ENCODE measurements at places on chromosomes 11 and 22.

- no peak for DNase-seq
Measured at GRCh38 chr22:40007853-40008710, 13.3 kb downstream of the FAM83F start.

DNA sequence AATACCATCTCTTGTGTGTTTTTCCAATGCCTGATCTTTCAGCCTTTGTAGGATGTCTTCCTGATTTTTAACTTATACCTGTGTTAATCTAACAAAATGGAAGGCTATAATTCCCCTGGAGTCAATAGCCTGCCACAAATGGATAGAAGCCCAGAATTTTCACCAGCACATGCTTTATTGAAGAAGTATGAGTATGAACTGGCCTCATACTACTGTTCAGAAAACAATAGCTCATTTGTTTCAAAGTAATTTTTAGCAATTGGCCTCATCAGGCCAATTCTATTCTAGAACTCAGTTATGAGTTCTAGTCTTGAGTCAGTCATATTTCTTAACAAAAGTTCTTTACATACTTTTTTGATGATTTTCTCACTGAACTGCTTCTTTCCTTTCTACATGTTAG, 40.6 kb upstream of the SLC37A2 start:
- no peak for DNase-seq

GRCh38 chr22:23696326-23696851, 5.6 kb downstream of the RGL4 start:
- peak; percentile 80 for DNase-seq

- no peak for DNase-seq
Measured at GRCh38 chr11:66195867-66196266, 72.6 kb upstream of the RAB1B start.

DNA sequence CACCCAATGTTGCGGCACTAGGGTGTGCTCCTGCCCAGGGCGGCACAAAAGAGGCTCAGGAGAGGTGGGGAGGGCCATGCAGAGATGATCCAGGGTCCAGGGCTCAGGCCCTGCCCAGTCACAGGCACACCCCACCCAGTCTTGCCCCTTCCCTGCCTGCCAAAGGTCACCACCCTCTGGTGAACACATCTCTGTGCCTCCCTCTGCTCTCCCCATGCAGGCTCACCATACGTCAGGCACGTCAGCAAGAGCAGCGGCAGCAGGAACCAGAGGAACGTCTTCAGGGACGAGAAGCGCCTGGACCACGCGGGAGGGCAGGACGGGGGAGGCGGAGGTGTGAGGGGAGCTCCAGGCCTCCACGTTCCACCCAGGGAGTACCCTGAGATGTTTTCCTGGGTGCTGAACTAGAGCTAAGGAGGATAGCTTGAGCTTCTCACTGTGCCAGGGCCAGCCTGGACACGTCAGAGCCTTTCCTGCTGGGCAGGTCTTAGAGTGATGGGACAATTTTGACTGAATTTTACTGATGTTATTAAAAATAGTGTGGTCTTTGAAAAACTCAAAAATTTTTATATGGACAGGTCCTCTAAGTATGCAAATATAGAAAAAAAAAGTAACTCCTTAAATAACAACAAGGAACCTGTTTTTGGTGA, 7.2 kb downstream of the SUN2 start:
- DNase-seq, result no peak

DNA sequence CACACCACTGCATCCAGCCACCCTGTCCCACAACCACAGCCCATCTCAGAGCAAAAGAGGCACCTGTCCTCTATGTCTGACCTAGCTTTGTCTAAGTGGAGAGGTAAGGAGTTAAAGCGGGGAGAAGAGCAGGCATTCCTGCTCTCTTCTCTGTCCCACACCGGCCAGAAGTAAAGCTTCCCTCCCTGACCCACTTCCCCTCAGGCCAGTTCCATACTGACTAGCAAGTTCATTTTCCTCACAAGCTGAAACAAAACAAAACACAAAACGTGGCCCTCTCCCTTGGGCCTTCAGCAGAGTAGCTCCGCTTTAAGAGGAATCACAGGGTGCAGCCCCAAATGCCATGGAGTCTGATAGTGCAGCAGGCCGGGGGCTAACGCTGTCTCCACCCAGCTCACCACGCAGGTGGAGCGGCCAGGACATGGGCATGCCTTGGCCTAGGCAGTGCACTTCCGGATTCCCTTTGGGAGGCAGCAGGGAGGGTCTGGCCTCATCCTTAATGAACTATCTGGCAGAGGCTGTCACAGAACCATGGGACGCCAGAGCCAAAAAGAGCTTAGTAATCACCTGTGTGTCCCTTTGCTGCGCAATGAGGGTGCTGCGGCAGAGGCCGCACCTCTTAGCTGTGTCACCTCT, 34.0 kb downstream of the FLI1 start:
- DNase-seq, result no peak

DNA sequence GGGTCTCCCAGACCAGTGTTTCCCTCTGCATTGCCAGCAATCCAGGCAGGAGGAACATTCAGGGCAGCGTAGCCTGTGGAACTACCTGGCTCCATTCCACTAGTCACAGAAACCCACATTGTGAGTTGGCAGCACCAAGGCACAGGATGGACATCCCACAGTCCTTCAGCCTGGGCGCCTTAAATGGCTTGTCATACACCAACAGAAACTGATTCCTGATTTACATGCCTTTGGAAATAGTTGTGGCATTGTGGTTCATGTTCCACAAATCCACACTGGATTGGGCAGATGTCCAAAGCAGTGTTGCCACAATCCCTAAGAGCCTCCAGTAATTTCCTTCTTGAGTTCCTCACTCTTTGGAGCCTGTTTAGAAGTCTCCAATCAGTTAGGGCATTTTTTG, 225.6 kb downstream of the BLID start:
- no peak for DNase-seq

DNA sequence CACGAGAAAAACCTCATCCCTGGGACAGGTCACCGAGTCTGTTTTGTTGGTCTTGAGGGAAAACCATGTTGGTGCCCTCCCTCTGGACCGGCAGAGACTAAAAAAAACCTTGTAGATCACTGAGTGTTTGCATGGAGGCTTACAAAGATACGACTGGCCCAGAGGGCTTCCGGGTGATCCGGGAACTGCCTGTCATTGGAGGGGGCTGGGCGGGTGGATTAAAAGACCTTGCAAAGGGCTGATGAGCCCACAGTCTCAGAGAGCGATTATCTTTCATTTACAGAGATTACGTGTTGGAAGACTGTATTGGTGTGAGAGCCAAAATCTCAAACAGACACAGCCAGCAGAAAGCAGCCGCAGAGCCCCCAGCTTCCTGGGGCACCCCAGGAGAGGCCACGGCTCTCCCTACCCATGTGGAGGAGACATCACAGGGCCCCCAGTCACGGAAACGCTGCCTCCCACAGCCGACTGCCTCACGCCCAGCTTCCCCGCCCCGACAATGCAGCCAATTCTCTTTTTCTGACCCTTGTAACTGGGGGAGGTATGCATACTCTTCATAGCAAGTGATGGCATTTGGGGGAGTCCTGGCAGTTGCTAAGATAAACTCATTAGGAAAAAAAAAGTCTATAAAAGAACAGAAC, 426.4 kb downstream of the CTTN start:
- no peak for DNase-seq

- no peak for DNase-seq
Measured at GRCh38 chr11:107203656-107204055, 185.4 kb upstream of the GUCY1A2 start.

GRCh38 chr11:133306019-133306418, 226.3 kb downstream of the OPCML start:
- no peak for DNase-seq

DNA sequence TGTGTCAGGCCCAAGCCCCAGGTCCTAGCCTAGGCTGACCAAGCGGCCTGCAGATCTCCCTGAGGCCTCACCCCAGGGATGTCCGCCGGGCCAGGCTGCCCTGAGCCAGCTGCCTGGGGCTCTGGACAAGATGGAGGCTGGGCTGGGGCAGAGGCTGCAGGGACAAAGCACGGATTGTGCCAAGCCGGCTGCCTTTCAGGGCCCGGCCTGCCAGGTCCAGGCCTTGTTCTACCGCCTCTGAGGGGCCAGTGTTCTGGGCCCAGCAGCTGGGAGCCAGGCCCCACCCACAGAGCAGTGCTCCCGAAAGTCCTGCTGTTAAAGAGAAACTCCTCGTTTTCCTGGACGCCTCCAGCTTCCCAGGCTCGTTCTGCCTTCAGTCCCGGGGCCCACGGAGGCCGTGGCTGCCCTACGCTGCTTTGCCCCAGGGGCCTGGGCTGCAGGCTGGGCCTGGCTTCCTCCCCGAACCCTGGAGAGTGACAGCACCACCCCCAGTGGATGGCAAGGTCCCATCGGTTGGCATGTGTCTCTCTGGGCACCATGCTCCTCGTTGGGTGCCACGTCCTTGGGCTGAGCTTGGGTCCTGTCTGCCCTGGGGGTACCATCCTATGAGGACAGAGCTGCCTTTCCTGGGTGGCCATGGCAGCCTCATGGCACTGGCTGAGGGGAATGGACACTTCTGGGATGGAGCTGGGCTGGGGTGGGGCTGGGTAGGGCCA, 7.6 kb downstream of the BRSK2 start:
- DNase-seq, result no peak

DNA sequence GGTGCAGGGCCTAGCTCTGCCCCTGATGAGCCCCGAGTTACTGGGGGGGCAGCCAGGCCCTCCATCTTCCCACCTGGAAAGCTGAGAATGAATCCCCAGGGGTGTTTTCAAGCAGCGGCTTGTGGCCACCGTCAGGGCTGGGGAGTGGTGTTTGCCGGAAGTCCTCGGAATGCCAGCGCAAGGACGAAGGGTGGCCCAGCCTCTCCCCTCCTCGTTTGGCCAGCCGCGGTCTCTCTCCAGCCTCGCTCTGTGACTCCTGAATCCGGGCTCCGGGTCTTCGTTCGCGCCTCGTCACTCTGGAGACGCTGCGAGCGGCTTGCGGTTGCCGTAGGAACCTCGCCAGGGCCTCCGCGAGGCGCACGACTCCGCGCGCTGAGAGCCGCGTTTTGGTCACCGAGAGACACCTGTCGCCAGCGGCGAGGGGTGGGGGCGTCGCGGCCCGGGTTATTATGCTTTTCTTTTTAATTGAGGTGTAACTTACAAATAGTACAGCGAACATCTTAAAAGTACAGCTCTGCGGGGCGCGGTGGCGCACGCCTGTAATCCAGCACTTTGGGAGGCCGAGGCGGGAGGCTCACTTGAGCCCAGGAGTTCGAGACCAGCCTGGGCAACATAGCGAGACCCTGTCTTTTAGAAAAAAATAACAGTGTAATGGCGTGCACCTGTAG, 6.3 kb upstream of the KDELR3 start:
- peak; percentile 20 for DNase-seq

DNA sequence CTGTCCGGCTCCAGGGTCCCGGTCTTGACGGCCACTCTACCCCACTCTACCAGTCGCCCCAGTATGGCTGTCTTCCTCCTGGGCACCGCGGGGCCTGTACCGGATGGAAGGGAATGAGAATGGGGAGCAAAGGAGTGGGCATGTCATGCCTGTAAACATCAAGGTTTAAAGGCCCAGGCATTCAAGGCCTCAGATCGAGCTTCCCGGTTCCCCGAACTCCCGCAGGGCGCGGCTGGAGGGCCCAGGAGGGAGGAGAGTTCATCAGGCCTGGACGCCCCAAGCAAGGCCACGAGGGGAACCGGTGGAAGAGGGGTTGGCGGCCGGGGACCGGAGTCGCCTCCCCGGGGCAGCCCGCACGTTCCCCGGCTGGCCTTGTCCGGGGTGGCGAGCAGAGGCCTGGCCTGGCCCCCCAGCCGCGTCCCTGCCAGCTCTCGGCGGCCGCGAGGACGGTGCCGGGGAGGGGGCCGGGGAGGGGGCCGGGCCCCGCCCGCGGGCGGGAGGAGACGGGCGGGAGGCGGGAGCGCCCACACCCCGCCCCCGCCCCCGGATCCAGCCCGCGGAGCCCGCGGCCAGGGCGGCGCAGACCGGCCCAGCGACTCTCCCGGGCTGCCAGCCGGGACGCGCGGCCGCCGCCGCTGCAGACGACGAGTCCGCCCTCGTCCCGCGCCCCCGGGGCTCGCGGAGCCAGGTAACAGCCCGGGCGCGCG, at the start of gene CDC42EP1:
TSS of gene CDC42EP1 (plus strand) at position 580 of the 707 bp plus-strand sequence. CDS start 5,870 bp downstream, outside the sequence.
- DNase-seq, result no peak

GRCh38 chr11:49424136-49424535, 215.7 kb upstream of the FOLH1 start:
- no peak for DNase-seq

DNA sequence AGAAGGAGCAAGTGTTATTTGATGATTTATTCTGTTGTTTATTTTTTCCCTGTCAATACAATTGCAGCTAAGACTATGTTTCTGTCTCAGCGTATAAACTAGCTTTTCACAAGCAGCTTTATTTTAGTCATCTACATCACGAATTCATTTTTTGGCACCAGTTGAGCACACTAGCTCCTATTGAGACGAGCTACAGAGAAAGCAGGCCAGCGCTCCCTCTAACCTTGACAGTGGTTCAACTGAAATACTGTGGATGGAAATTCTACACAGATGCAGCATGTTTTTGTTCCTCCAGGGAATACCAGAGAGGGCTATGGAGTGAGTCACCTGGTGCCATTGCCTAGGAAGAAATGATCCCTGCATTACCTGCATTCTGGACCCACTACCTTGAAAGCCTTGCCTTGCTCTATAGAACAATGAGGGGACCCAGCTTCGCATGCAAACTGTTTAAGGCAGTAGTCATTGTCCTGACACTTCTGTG, 108.2 kb upstream of the ARHGAP42 start:
- DNase-seq, result no peak

GRCh38 chr11:117834838-117835443, 10.4 kb upstream of the FXYD2 start:
- DNase-seq, result no peak

DNA sequence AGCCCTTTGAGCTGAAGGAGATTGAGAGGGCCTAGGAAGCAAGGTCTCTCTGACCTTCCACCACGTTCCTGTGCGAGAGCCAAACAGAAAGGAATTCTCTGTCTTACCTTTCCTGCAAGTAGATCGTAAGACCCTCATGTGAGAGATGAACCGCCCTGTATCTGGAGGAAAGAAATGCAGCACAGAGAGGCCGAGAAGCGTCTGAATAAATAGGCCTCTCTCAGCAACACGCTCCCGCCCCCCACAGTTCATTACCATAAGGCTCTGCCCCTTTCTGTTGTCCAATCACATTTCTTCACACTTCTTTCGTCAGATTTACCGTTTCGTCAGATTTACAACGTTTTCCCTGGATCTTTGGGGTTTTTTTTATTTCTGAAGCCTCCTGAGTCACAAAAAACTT, 90.3 kb downstream of the BLID start:
- no peak for DNase-seq

GRCh38 chr11:128548649-128549255, 38.6 kb downstream of the ETS1 start:
- no peak for DNase-seq

GRCh38 chr22:39717099-39717498, 146.5 kb downstream of the CACNA1I start:
- no peak for DNase-seq

GRCh38 chr22:46052331-46052771, 75.4 kb upstream of the WNT7B start:
- no peak for DNase-seq

DNA sequence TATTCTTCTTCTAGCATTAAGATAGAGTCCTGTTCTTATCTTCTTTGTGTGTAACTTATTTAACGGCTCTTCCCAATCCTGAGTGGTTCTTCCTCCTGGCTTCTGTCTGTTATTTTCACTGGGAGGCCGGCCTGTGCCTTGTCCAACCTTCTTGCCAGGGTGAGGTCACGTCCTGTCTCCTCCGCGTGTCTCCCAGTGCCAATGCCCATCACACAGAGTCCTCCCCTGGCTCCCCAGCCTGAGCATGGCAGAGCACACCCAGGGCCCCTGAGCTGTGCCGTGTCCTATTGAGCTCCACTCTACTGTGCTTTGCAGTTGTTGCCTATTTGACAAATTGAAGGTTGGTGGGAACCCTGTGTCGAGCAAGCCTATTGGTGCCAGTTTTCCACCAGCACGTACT, 487.3 kb downstream of the BRD1 start:
- no peak for DNase-seq

- DNase-seq, result no peak
Measured at GRCh38 chr22:40718250-40719204, 39.2 kb downstream of the MCHR1 start.
